IPS DF 19.7 (cell line): ENCODE measurements at places on chromosomes 12 and 14.
A peak's percentile ranks its signal among the peaks of the same experiment; 100 is the strongest.

- DNase-seq = no peak
These were observed 6.5 kb downstream of the KRT79 start for GRCh38 chr12:52827499-52828090.

GRCh38 chr12:76864791-76865400 lies 13.9 kb downstream of the CSRP2 start:
- DNase-seq = no peak

GRCh38 chr14:104725772-104726548 lies 1.9 kb downstream of the ADSS1 start:
- no peak for DNase-seq

DNA sequence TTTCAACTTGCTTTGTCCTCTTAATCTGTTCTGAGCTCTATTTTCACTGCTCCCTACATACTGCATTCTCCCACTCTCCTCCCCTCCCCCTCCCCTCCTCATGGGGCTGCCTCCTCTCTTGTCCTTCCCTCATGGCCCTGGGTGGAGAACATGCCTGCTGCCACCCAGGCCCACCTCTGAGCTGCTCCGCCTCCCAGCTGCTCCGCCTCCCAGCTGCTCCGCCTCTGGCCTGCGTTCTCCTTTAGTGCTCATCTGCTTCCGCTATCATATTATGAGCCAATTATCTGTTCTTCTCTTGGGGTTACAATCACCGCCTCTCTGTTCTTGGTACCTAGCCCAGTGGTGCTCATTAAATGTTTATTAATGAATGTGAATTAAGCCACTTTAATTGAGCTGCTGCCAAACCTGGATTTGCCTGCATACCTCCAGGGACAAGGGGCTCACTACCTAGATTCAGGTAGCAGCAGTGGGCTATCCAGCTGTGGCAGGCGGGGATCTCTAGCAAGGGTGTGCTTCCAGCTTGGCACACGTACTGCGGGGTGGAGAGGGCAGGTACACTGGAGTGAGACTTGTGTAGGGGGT lies 32.0 kb upstream of the FAM181A start:
- DNase-seq = peak; percentile 63

DNA sequence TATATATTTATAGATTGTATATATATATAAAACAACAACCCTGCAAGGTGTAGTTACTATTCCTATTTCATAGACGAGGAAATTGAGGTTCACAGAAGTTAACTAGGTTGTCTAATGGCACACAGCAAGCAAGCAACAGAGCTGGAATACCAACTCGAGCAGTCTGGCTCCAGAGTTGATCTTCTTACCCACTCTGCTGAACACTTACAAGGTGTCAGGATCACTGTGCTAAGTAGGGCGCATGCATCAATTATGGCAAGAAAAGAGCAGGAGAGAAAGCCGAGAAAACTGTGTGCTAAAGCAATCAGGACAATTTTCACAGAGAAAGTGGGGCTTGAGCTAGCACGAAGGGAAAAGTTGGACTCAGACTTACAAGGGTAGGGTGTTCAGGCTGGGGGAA lies 15.9 kb upstream of the ARMH4 start:
- no peak for DNase-seq

DNA sequence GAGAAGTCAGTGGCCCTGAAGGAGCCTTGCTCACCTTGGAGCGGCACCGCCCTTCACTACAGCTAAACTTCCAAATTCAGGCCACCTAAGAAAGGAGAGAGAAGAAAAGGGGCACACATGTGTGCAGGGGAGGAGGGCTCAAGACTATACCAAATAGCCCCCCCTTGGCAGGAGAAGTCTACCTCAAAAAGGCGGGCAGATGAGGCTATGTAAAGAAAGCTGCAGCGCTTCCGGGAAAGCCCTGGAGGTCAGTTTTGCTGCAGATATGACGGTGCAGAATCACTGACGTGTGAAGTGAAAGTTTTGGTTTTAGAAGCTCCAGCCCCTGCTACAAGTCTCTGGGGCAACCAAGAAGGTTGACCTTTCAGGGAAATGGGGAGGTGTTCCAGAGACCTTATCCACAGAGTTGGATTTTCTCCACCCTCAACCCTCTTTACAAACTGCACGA lies 48.2 kb upstream of the PNMA1 start:
- DNase-seq = no peak
